EH (cell line): ENCODE measurements at places on chromosomes 5 and 9.

DNA sequence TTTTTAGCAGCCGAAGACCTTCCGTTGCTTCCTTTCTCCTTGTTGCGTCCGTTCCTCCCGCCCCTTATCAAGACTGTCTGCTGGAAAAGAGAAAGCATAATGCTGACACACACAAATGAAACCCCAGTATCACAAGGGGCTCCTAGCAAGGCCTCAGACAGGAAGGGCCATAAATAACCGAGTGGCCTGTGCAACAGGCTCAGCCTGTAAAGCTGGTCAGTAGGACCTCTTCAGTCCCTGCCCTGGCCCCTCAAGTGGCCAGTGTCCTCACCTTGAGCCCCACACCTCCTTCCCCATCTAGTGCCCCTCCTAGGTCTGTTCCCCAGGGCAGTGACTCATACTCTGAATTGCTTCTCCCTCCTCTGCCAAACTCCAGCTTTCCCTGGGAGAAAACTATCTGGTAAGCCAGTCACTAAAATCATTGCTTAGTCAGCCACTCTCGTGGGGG is 174.6 kb upstream of the IL12B start:
- DNase-seq: peak; percentile 86

GRCh38 chr9:31783491-31783890 is 601.0 kb upstream of the ACO1 start:
- DNase-seq: no peak

DNA sequence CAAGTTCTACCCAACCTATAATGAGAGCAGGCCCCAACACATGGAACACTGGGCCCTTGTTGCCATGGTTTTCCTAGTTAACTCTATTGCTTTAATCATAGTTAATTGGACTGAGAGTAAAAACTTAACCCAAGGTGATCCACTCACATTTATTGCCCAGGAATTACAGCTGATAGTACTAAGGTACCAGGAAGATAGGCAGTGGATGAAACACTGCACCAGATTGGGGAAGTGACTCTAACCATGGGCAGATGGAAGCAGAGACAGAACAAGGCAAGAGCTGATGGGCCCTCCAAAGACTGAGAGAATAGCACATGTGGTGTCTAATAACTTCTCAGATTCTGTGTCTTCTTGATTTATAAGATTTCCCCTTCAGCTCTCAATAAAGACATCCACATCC is 145.7 kb upstream of the TRIM32 start:
- no peak for DNase-seq

GRCh38 chr5:35430381-35431162 is 187.1 kb upstream of the SPEF2 start:
- DNase-seq: no peak

DNA sequence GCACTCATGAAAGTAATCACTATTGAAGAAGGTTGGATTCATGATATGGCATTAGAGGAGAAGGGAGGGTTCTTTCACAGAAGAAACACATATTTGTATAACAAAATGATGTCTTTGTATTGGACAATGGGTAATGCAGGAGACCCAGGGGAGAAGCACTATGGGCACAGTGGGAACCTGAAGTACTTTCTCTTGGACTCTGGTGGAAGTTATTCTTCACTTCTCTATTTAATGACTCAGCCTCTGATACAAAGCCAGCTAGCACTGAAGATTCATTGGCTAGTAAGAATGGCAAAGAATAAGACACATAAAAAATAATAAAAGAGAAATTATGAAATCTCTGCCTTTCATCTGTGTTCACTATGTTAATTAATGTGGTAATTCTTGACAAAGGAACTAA is 149.9 kb upstream of the PRR16 start:
- peak; percentile 13 for DNase-seq

- DNase-seq: no peak
Measured at GRCh38 chr5:21398511-21398910, 1410.5 kb upstream of the CDH18 start.

DNA sequence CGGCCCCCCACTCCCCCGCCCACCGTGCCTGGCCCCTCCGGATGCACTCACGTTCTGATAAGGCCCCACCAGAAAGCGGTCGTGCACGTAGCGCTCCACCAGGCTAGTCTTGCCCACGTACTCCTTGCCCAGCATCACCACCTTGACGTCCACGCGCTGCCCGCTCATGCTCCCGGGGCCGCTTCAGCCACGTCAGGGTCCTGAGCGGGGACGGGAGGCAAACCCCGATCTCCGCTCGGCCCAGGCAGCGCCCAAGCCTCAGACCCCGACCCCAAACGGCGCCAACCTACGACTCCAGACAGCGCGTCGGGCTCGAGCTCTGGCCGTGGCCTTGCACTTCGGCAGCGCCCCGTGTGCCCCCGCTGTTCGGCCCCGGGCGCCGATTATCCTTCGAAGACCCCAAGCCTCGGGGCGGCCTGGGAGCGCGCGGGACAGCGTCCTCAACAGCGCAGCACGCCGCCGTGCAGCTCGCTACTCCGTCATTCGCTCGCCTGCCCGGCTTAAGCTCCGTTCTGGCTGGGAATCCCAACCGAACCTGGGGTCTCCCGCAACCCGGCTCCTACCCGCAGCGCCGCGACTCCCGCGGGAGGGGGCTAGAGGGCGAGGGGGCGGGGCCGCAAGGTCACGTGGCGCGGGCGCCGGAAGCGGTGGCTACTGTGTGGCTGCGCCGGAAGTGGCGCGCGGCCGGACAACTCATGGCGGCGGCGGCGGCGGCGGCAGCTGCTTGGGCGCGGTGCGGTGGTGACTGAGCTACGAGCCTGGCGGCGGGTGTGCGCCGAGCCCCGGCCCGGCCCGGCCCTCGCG is at the start of the genes PRELID1 and RAB24:
PRELID1 (plus strand) TSS at position 679 of the 804 bp plus-strand sequence. CDS start 187 bp downstream, outside the sequence.
RAB24 (minus strand) TSS at position 599 of the 804 bp plus-strand sequence; CDS start at position 168, 431 bp downstream.
- DNase-seq: peak; percentile 85

GRCh38 chr9:73906671-73907070 is 590.5 kb upstream of the RORB start:
- no peak for DNase-seq

DNA sequence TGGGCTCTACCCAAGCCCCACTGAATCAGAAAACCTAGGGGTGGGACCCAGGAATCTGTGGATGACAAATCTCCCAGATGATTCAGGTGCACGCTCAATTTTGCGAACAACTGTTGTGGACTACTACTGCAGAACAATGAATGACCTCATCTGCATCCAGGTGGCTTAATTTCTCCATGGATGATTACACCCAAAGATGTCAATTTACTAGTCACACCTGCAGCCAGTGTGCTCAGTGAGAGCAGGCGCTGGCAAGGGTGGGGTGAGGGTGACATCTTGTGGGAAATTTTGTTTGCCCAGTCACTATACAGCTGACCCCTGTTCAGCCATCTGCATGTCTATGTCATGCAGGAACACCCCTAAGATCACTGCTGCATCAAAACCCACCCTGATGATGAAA is 118.2 kb downstream of the ENTREP1 start:
- no peak for DNase-seq

DNA sequence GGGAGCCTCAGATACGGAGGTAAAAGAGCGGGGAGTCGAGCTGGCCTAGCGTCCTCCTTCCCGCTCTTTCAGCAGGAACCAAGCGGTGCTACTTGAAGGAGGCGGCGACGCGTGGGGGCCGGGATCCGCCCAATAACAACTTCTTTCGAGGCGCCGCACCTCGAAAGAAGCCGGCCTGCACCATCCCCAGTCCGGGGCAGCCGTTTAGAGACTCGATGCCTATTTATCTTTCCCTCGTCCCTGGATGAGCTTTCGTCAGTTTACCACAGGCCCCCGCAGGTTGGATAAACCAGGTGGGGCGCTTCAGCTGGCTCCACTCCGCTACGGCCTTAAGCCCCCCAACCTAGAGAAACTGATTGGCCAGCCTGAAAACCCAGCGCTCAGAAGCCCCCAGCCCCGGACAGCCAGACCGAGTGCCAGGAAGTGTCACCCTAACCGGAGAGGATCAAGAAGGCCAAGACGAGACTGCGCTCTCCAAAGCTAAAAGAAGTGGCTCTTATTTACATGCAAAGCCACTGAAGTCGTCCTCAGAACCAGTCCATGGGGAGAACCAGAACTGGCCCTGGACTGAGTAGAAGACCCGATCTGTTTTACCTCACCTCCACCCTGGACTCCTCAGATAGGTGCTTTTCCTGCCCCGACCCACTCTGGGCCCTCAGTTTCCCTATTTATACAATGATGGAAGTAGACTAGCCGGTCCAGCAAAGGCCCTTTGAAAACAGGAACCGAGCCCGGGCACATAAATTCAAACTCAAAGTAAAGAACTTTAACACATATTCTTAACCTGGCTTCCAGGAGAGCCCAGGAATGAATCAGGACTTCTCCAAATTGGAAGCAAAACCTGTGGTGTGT is 1.4 kb downstream of the HAND1 start:
- no peak for DNase-seq

GRCh38 chr5:72084876-72085275 is 22.4 kb upstream of the MAP1B start:
- no peak for DNase-seq

- DNase-seq: peak; percentile 6
Measured at GRCh38 chr5:59790776-59791475, 102.6 kb downstream of the PDE4D start.

- no peak for DNase-seq
Measured at GRCh38 chr9:14354201-14354600, 40.3 kb upstream of the NFIB start.

- DNase-seq: no peak
Measured at GRCh38 chr5:139451878-139452660, 10.5 kb downstream of the ECSCR start.

- no peak for DNase-seq
Measured at GRCh38 chr5:86605881-86606280, 11.9 kb upstream of the COX7C start.

- peak; percentile 96 for DNase-seq
Measured at GRCh38 chr9:752201-752600, 89.3 kb upstream of the DMRT1 start.

DNA sequence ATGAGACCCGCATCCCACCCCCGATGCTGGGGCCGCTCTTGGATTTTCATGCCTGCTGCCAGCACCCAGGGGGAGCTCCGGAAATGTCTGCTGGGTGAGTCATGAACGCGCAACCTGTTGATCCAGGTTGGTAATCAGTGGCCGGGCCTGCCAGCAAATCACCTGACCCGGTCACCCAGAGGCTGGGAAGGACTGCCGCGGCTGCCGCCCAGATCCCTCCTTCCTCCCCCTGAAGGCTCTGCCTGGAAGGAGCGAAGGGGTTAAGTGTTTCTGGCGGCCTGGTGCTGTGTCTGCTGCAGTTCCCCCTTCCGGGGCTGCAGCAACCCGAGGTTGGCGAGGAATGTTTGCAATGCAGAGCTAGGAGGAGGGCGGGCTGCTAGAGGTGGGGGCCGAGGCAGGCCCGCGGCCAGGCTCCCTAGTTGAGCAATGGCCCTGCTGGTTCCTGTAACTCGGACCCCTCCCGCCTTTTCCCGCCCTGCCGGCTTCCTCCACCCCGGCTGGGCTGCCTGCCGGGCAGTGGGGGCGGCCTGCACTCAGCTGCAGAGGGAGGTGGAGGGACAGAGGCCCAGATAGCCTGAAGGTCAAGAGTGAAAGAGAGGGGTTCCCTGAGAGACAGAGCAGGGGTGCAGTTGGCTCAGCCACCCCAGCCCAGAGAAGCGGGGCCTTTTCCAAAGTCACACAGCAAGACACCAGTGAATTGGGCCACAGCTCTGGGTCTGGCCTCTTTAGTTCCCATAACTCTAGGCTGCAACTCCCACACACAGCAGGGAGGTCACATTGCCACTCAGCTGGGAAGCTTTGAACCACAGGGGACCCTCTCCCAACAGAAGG is 156.3 kb upstream of the IER5L start:
- DNase-seq: peak; percentile 97

GRCh38 chr9:2963307-2963706 is 119.4 kb upstream of the PUM3 start:
- DNase-seq: no peak

DNA sequence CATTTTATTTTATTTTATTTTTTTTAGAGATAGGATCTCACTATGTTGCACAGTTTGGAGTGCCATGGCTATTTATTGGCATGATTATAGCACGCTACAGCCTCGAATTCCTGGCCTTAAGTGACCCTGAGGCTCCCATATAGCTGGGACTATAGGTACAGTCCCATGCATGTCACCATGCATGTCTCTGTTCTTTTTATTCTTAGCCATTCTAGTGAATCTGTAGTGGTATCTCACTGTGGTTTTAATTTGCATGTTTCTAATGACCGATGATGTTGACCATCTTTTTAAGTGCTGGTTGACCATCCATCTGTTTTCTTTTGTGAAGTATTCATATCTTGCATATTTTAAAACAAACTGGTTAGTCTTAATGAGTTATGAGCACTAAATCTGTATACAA is 76.1 kb downstream of the SLC44A1 start:
- no peak for DNase-seq

DNA sequence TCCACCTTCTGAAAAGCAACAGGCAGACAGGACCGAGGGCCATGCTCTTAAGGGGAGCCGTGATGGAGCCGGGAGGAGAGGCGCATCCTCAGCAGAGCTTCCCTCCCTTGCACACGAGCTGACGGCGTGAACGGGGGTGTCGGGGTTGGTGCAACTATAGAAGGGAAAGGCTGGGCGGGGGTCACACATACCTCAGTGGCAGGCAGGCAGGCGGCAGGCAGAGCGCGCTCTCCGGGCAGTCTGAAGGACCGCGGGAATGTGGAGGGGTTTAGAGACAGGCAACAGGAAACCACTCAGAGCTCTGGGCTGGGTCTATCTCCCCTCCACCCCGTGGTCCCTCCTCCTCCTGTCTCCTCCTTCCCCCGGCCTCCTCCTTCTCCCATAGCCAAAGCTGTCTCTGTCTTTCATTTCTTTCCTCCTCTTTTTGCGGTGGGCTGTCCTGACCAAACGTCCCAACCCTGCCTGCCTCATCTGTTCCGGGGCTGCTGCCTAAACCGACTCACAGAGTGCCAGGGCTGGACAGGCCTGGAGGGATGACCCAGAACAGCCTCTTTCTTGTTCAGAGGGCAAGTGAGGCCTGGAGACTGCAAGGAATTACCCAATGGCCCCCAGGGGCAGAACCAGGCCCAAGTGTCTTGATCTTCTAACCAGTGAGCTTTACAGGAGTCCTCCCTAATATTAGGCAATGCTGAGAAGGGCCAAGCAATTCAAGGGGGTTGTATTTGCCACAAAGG is at the start of gene SPARC:
SPARC (minus strand) TSS at position 242 of the 734 bp plus-strand sequence. CDS start 10,727 bp downstream, outside the sequence.
- DNase-seq: peak; percentile 99

- DNase-seq: no peak
Measured at GRCh38 chr5:143757116-143757515, 54.8 kb upstream of the HMHB1 start.

DNA sequence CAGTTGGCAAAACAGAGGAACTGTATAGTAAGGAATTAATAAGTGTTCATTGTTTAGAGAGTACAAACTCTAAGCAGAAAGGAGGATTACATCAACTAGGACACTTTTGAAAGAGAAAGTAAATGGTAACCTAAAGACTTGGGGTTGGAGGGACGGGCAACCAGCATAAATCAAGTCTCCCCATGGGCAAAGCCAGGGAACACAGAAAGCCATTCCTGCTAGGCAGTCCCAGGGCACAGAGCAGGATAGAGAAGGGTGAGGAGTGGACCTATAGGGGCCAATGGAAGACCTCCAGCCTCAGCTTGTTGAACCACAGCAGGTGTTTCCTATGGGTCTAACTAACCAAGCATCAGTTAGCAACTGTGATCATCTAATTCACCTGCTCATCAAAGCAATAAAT is 9.2 kb upstream of the ERAP1 start:
- DNase-seq: no peak

GRCh38 chr9:21413624-21414023 is 4.7 kb downstream of the IFNA8 start:
- DNase-seq: no peak

- DNase-seq: no peak
Measured at GRCh38 chr5:64925123-64925522, 156.4 kb downstream of the CWC27 start.

GRCh38 chr9:81320909-81321482 is 368.4 kb downstream of the TLE1 start:
- DNase-seq: no peak

GRCh38 chr9:122001491-122002201 is 91.5 kb downstream of the TTLL11 start:
- DNase-seq: peak; percentile 67
